ENCODE measurements at places on chromosomes 3 and 15. TPM values are rescaled to one million over a fixed set of nuclear protein-coding genes. Genes with fewer than 3 reads are reported as not detected.

GRCh38 chr3:24481193-24481592, 13.5 kb downstream of the THRB start:
- DNase-seq = no peak

DNA sequence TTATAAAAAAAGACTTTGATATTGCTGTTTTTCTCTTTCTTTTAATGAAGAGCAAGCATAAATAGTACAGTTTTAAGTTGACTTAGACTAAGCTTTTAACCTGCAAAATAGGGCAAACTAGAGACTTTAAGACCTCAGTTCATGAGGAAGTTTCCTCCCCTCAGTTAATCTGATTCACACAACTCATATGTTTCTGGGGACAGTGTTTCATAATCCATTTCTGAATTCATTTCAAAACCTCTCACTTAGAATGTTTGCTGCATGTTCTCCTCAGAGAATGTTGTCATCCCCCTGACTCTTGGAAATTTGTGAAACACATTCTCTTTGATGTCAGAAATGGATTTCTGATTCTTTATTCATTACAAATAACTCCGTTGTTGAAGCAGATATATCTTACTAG, 79.3 kb upstream of the SKOR1 start:
- no peak for DNase-seq

DNA sequence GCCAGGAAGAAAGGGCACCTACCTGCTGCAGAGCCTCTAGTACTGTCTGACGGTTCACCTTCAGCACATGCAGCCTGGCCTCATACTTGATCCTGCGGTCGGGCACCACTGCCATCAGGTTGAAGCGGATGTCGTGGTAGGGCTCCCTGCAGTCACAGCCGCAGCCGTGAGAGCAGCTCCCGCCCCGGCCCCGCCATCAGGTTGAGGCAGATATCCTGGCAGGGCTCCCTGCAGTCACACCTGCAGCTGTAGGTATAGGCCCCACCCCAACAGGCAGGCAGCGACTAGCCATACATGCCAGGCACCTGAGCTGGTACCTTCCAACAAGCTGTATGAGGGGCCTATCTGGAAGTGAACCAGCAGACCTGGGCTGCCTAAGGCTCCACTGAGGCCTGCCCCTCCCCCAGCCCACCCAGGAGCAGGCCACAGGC, 38.7 kb downstream of the SEMA3G start:
- DNase-seq = no peak

GRCh38 chr3:64133272-64133671, 92.0 kb downstream of the PRICKLE2 start:
- no peak for DNase-seq

DNA sequence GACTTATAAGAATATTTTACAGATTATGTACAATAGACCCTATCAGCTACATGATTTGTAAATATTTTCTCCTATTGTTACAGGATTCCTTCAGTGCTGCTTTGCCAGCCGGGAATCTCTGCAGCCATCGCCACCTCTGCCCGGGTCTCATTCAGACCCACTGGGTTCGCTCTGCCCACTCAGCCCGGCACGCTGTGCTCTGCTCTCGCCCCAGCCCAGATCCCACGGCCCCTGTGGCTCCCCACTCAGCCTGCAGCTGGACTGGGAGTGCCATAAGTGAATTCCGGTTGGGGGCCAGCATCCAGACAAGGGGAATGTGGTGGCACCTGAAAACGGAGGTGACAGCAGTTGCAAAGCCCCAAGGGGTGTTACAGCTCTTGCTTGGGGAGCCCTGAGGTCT, 71.8 kb downstream of the NPAP1 start:
- no peak for DNase-seq

Gene MELTF
- 3.5 TPM for total RNA-seq

Gene SAMMSON
- not detected for total RNA-seq

Gene NUP210
- 142 TPM for total RNA-seq

Measured in activated CD8-positive, alpha-beta T cell treated with anti-CD3 and anti-CD28 coated beads for 36 hours (primary cell).